ENCODE measurements at places on chromosomes 5 and 9. TPM values are rescaled to one million over a fixed set of nuclear protein-coding genes. Genes with fewer than 3 reads are reported as not detected.

The PTPA gene
- polyA plus RNA-seq = 127 TPM

The IL9 gene
- not detected for polyA plus RNA-seq

- DNase-seq = no peak
- H3K4me3 ChIP-seq = no peak overlapping the region
- H3K27ac ChIP-seq = no peak overlapping the region
Measured at GRCh38 chr5:127053049-127053448, 20.3 kb downstream of the C5orf63 start.

The ACTBL2 gene
- polyA plus RNA-seq = 2.7 TPM

GRCh38 chr5:58183078-58183785 is 276.7 kb downstream of the PLK2 start:
- H3K4me3 ChIP-seq = no peak overlapping the region
- H3K27me3 ChIP-seq = no peaks in the 10 kb centered on the region
- H3K4me1 ChIP-seq = peaks cover 41% of the 10 kb centered on the region
- H3K36me3 ChIP-seq = no peaks in the 10 kb centered on the region

DNA sequence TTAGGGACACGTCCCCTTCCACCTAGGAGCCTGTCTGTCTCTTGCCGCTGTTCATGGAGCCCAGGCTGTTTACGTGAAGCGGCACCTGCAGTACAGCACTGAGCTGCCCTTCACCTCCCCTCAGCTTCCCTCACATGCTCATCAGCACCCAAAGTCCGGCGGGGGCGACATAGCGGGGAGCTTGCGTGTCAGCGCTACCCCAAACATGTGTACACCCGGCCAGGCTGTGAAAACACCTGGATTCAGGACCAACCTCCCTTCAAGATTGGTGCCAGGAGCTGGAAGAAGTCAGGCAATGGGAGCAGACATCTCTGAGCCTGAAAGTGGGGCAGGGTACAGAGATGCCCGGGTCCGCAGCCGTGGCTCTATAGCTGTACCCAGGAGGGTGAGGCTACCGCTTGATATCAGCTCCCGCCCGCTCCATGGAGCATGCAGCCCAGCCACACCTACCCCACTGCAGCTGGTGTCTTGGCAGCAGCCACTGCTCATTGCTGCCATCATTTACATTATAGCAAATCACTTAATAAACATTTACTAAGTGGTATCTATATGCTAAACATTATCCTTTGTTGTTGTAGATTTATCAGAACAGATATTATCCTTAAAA is 712.1 kb downstream of the CDH9 start:
- no peak for DNase-seq
- H3K27ac ChIP-seq = no peak overlapping the region
- H3K4me1 ChIP-seq = no peaks in the 10 kb centered on the region
- H3K4me3 ChIP-seq = no peak overlapping the region
- H3K36me3 ChIP-seq = no peaks in the 10 kb centered on the region

The MTREX gene
- polyA plus RNA-seq = 35.5 TPM

- no peak for DNase-seq
- no peak overlapping the region for H3K27ac ChIP-seq
- no peaks in the 10 kb centered on the region for H3K27me3 ChIP-seq
- H3K4me1 ChIP-seq = peaks cover 12% of the 10 kb centered on the region
- H3K4me3 ChIP-seq = no peak overlapping the region
- no peaks in the 10 kb centered on the region for H3K36me3 ChIP-seq
Measured at GRCh38 chr9:112642126-112642525, 75.8 kb downstream of the INIP start.

The ORM2 gene
- not detected for polyA plus RNA-seq

DNA sequence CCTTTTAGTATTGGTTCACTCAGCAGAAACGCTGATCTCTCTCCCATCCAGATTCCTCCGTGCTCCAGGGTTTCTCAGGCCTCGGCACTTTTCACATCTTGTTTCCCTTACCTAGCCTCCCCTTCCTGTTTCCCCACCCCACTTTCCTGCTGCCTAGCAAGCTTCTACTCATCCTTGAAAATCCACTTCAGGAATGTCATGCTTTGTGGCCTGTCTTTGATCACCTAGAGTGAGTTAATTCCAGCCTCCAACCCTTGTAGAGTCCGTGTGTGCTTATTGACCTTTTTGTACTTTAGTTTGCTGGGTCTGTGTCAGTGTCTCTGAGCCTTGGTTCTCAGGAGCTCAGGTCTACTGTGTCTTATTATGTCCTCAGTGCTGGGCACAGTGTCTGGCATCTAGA is 116.6 kb downstream of the AOPEP start:
- no peak overlapping the region for H3K27ac ChIP-seq
- H3K4me1 ChIP-seq = peaks cover 13% of the 10 kb centered on the region
- no peak overlapping the region for H3K4me3 ChIP-seq
- no peaks in the 10 kb centered on the region for H3K27me3 ChIP-seq
- DNase-seq = no peak

GRCh38 chr5:178308541-178309092 is 76.0 kb upstream of the PHYKPL start:
- no peak overlapping the region for H3K27ac ChIP-seq
- no peak overlapping the region for H3K4me3 ChIP-seq
- DNase-seq = no peak
- H3K36me3 ChIP-seq = no peaks in the 10 kb centered on the region
- peaks cover 2% of the 10 kb centered on the region for H3K4me1 ChIP-seq
- H3K27me3 ChIP-seq = no peaks in the 10 kb centered on the region

The LCN10 gene
- not detected for polyA plus RNA-seq

The PRDM9 gene
- polyA plus RNA-seq = not detected
